ENCODE measurements at places on chromosomes 11 and 22. TPM values are rescaled to one million over a fixed set of nuclear protein-coding genes. Genes with fewer than 3 reads are reported as not detected.

The TPST2 gene
- total RNA-seq = 30.1 TPM

The IFITM10 gene
- 1.1 TPM for total RNA-seq

The MIOX gene
- not detected for total RNA-seq

The OR8A1 gene
- total RNA-seq = not detected

The ESAM gene
- 39.0 TPM for total RNA-seq

The SYCE3 gene
- total RNA-seq = not detected

Data from Right ventricle myocardium superior (tissue), 1 donor.